Common myeloid progenitor, CD34-positive (primary cell): ENCODE measurements at places on chromosomes 4 and X.

GRCh38 chrX:123450222-123450621 is 266.1 kb downstream of the GRIA3 start:
- no peak for DNase-seq

- peak; percentile 72 for DNase-seq
Observed at GRCh38 chr4:88251924-88252323, 32.4 kb downstream of the PPM1K start.

GRCh38 chr4:140116442-140117104 is 37.4 kb downstream of the MAML3 start:
- DNase-seq, result no peak

DNA sequence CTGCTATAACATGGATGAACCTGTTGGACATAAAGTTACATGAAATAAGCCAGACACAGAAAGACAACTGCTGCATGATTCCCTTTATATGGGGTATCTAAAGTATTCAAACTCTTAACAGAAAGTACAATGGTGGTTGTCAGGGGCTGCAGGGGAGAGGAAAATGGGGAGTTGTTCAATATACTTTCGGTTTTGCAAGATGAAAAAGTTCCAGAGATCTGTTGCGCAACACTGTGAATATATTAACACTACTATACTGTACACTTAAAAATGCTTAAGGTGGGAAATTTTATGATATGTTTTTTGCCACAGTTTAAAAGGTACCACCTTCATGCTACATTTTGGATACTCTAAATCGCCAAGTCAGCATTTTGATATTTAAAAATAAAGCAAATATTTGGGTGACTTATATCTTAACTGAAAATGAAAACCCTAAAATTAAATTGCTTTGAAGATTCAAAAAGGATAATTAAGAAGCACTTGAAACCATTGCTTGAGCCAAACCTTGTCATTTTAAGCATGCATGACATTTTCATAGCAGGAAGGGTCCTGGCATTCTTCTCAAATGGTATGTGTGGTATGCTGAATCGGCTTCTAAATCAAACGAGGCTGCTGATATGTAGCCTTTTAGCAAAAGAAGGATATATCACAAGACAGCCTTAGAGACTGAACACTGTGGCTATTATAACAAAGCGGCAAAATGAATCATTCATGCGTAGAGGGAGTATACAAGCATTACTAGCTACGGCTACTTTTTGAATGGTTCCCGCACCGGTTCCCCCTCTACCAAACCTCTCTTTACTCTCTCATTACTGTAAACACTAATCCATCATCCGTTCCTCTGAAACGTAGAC is 607.1 kb upstream of the DIPK2B start:
- no peak for DNase-seq

- no peak for DNase-seq
Observed at GRCh38 chrX:23483396-23483795, 148.7 kb downstream of the PTCHD1 start.

DNA sequence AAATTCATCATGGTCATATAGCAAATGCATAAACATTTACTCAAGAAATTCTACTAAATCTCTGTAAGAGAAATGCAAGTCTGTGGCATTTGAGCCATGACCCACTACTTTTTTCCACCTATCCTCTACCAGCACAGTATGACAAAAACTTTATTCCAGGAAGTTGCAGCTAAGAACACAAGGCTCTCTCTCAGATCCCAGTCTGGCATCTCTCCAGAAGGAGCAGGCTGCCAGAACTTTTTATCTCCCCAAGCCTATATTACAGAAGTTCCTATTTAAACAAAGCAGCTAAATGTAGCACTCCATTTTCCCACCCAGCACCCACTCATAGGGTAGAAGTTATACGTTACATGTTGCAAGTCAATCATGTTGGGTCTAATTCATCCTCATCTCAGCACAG is 49.3 kb upstream of the EPGN start:
- DNase-seq, result no peak

DNA sequence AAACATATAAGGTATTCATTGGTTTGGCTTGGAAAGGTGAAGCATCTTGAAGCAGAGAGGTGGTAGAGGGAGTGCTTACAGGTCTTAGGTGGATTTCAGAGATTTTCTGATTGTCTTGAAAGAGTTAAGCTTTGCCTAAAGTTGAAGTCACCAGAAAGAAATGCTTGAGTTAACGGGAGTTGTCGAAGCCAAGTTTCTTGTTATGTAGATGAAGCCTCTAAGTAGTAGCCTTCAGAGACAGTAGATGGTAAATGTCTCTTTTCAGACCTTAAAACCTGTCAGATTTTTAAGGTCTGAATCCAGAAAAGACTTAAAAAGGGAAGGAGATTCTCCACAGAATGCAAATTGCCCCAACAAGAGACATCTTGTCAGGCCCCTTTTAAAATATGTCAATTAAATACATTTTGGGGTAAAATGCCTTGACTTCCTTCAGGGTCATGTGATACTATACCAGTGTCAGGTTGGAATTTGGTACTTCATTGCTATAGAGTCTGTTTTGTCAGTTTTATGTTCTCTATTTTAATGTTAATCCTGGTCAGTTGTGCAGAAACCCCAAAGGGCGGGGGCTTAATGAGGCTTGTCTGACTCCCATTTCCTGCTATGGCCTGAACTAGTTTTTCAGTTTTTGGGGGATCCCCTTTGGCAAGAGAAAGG is 81.0 kb downstream of the PCDH18 start:
- DNase-seq, result no peak
